ENCODE measurements at places on chromosomes 2 and 18.

GRCh38 chr18:76977108-76977621, 154.8 kb downstream of the ZNF236 start:
- DNase-seq: peak; percentile 44

DNA sequence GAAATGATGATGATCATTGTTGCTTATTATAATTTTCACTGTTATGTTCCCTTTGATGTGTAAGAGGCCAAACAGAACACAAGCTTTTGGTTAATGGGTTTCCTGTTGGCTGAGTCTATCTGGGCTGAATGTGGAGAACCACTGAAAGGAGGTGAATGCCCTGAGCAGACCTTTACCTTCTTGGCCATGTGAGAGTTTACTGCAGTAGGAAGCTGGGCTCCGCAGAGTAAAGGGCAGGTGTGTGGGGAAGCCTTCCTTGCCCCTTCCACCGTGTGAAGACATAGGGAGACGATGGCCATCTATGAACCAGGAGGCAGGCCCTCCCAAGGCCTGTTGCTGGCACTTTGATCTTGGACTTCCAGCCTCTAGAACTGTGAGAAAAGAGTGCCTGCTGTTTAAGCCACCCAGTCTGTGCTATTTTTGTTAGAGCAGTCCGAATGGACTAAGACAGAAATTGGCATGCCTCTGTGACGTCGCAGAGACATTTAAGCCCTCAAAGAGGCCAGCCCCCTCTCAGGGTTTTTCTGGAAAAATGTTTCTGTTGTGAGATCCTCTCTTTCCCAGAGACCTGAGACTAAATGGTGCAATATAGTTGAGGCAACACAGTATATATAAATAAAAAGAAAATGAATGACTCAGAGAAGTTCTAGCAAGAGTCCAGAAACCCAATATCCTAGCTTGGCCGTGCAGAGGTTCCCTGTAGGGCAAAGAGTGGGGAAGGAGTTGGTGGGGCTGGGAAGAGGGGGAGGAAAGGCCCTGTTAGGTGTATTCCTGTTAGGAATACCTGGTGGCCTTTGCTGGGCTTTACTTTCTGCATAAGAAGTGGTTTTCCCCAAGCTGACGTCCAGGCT, 121.9 kb upstream of the LGALSL start:
- no peak for DNase-seq

- no peak for DNase-seq
Measured at GRCh38 chr2:240462707-240463273, 27.3 kb downstream of the GPC1 start.

DNA sequence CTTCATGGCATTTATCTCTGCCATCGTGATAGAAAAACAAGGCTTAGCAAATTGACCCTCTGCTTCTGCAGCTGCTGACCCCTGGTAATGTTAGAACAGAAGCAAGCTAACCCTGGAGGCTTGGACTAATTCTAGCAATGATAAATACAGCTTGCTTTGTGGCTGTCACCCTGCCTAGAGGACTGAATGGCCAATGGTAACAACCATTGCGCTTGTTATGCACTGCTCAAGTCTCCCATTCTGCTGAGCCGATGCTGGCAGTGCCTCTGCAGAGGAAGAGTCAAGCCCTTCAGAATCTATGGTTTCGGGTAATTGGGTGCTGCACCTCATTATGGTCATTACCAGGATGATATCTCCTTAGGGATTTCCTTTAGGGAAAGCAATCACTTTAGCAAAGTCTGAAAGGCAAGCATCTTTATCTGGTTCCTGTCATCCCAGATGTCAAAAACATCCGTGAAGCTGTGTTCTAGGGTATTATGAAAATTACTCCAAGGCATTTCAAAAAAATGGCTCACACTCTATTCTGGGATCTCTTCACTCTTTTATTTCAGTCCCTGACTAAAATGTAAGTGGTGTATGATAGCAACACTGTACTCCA, 186.8 kb upstream of the DLGAP1 start:
- DNase-seq: no peak

DNA sequence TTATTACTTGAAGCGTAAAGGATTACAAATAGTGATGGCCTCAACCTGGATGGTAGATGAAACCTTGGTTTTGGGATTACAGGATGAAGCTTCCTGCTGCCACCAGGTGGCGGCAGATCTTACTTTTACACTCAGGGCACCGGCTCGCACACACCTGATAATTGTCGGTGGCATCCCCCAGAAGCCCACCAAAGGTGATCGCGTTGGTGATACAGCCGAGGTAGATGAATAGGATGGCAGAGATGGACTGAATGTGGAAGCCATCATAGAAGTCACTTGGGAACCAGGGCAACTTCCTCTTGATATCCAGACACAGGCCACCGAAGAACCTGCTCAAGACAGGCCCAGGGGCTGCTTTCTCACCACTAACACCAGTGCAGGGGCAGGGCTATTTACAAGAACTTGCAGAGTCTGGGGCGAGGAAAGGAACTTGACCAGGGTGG, 51.8 kb downstream of the MTHFD2 start:
- peak; percentile 42 for DNase-seq

DNA sequence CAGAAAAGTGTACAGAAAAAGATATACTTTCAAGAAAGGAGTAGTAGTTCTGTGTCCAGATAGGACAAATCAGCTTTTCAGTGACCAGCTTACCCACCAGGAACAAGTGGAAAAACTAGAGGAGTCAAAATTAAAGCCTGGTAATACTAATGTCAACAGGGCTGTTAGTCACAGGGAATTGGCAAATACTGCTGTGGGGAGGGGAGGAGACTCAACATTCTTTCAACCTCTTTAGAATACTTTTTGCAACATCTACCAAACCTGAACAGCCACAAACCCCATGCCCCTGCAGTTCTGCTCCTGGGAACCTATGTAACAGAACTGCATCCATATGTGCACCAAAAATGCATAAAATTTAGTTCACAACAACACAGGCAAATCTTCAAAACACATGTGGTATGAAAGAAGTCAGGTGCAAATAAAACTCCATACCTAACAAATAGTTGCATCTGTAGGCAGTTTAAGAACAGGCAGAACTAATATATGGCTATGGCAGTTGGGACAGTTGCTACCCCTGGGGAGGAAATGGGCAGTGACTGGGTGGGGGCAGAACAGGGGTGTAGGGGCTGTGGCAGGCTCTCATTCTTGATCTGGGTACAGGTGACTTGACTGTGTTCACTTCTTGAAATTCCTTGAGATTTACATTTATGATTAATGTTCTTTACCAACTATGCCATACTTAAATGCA, 9.7 kb downstream of the CMPK2 start:
- no peak for DNase-seq

- no peak for DNase-seq
Measured at GRCh38 chr2:110104025-110104771, 11.4 kb downstream of the MALL start.

GRCh38 chr2:182436252-182436651, 9.4 kb upstream of the PDE1A start:
- no peak for DNase-seq

- no peak for DNase-seq
Measured at GRCh38 chr2:26696351-26696816, 3.9 kb downstream of the KCNK3 start.

DNA sequence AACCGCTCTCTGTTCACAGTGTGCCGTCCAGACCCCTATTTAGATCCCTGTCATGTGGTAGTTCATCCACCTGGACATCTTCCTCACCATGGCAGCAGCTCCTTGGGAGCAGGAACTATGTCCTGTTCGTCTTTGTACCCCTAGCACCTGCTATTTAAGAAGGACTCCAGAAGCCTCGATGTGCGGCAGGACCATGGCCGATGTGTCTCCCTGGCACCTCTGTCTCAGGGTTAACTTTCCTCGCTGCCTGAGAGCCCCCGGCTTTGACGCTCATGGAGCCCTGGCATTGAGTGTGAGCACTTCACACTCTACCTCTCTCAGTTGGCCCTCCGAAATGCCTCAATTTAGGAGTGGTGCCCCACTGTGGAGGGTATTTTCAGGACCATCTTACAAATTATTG, 152.0 kb downstream of the FAM210A start:
- no peak for DNase-seq

DNA sequence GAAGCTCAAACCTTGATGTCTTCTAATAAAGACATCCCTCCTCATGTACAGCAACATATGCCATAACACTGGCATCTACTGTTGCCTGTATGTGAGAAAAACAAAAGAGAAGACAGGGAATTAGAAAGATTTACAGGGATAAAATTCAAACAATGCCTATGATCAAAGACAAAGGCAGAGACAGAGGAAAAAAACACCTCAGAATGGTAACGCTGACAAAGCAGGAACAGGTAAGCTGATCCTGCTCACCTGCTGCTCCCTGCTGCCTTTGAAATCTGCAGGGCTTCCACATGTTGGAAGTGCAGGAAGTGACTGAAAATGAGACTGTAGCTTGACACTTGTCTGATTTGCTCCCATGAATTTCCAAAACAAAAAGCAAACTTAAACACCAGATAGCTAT, 90.2 kb upstream of the DNAJC10 start:
- DNase-seq: no peak

GRCh38 chr2:132460781-132461180, 44.2 kb downstream of the GPR39 start:
- no peak for DNase-seq

GRCh38 chr2:60551240-60552077, 2.0 kb downstream of the BCL11A start:
- DNase-seq: peak; percentile 45

- DNase-seq: no peak
Measured at GRCh38 chr2:158774681-158775080, 20.4 kb upstream of the DAPL1 start.

DNA sequence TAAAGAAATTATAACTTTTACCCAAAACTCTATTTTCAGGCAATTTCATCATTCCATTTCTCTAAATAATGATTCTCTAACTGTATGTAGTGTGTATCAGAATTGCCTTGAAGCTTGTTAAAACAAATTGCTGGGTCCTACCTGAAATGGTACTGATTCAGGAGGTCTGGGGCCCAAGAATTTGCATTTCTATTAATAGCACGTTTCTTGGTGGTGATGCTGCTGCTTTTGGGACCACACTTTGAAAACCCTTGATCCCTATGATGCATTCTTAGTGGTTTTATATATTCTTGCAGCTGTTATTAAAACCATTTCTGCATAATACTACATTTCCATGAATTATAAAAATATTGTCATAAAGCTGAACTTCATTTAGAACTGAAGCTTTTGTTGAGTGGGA, 140.7 kb downstream of the NCK2 start:
- DNase-seq: no peak

DNA sequence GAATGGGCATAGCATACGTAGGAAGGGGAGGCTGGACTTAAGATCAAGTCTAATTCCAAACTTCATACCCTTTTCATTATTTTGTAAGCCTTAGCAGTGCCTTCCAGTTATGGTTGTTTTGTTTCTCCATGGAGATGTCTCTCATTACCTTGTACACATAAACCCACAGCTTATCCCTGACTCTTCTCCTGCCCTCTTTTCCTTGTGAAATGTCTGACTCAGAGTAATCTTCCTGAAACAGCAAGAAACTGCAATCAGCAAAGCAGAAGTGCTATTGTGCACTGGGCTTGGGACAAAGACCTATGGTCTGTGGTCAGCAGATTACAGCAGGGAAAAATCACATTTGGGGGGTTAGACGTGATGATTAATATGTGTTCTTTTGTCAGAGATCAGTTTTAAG, 176.7 kb downstream of the IKZF2 start:
- no peak for DNase-seq

GRCh38 chr2:18721038-18721922, 131.9 kb upstream of the NT5C1B start:
- no peak for DNase-seq

DNA sequence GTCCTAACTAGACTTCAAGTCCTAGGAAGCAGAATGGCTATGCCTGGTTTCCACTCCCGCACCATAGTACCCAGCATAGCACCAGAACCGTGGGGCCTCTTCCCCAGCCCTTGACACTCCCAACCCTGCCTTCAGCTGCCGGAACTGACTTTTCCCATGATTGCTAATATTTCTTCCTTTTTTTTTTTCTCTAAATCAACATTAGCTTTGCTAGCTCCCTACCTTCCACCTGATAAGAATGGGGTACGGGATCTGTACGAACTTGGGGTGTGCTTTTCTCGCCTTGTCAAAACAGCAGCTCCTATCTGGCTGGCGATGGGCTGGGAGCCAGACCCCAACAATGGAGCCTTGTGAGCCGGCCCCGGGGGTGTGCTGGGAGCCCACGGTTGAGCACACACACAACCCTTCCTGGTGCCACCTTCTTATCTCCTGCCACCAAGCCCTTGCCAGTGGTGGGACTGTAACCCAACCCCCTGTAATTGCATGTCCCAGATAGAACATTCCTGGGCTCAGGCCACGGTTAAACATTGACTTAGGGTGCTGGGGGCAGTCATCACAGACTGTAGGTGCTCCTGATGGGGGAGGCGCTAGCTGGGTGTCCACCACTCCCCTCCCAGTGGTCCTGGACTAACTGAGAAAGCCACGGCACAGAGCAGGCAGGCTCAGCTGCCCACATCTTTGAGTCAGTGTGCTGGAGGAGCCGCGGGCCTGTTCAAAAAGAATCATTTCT, 213.0 kb upstream of the HAAO start:
- no peak for DNase-seq

DNA sequence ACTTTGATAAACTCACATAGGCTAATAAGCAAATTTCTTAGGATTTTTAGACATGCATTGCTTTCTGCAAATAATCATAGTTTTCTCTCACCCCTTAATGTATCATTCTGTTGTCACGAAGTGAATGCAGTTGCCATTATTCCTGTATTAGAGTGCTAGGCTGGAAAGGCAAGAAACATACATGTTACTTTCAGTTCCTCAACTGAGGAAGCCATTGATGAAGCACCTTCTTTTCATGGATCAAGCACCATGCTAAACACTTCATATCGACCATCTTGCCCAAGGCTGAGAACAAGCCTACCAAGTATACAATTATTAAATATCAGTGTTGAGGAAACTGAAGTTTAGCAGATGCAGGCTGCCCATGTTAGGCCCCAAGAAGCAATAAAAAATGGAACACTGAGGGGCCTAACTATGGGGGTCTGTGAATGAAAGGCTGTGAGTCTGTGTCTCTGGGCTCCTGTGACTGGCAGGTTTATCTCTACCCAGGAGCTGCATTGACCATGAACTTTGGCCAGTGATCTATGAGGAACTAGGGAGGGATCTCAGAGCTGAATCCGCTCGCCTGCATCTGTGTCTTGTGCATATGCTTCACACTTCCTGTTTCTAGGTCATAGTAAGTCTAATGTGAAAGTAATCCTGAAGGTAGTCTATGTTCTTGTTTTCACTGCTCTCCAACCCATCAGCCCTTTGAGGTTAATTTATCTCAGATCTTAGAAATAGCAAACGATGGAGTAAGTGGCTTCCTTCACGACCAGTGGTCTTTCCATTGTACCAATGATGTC, 16.0 kb upstream of the TSPYL6 start:
- DNase-seq: no peak

GRCh38 chr2:124325667-124326440, 300.8 kb downstream of the CNTNAP5 start:
- DNase-seq: no peak

Data from BE2C (cell line).